ENCODE measurements at places on chromosomes 7 and 10.
A peak's percentile ranks its signal among the peaks of the same experiment; 100 is the strongest.

GRCh38 chr7:25753837-25754236, 398.2 kb upstream of the NFE2L3 start:
- H3K27me3 ChIP-seq: no peaks in the 10 kb centered on the region
- H3K27ac ChIP-seq: peak overlapping the region; percentile 94
- H3K4me3 ChIP-seq: no peak overlapping the region
- no peaks in the 10 kb centered on the region for H3K36me3 ChIP-seq

DNA sequence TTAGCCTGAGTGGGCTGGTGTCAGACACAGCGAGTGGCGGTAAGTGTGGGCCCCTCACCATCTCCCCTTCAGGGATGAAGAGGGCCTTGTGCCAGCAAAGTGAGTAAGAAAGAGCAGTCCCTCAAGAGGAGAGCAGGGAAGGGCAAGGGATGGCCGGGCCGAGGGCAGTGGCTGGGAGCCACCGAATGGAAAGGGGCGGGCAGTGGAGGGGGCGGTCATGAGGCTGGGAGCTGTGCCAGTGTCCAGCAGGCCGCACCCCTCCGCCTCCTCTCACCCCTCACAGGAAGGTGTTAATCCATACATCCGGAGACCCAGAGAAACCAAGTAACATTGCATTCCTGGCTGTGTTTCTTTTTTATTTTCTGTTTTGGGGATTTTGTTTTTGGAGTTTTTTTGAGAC, 28.6 kb upstream of the RASGEF1A start:
- no peak for DNase-seq
- H3K4me3 ChIP-seq: no peak overlapping the region
- H3K27me3 ChIP-seq: no peaks in the 10 kb centered on the region
- no peaks in the 10 kb centered on the region for H3K4me1 ChIP-seq
- H3K27ac ChIP-seq: no peak overlapping the region
- H3K36me3 ChIP-seq: no peaks in the 10 kb centered on the region

DNA sequence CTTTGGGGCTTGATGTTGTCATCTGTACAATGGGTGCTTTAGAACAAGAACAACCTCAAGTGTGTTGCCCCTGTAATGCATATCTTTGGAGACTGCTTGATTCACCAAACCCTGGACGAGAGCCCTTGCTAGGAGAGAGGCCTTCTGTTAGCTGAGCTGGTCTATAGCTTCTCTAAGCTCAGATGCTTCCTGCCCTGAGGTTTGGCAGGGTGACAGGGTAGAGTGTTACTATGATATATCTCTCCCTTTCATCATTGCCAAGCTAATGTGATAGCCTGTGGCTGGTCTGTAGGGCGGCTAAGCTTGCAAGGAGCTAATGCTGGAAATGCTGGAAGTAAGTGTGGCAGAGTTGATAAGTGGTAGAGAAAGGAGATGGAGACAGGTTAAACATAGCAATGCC, 364.1 kb downstream of the RPS24 start:
- DNase-seq: no peak
- no peak overlapping the region for H3K4me3 ChIP-seq
- no peaks in the 10 kb centered on the region for H3K27me3 ChIP-seq
- H3K4me1 ChIP-seq: peaks cover 13% of the 10 kb centered on the region
- no peak overlapping the region for H3K27ac ChIP-seq

DNA sequence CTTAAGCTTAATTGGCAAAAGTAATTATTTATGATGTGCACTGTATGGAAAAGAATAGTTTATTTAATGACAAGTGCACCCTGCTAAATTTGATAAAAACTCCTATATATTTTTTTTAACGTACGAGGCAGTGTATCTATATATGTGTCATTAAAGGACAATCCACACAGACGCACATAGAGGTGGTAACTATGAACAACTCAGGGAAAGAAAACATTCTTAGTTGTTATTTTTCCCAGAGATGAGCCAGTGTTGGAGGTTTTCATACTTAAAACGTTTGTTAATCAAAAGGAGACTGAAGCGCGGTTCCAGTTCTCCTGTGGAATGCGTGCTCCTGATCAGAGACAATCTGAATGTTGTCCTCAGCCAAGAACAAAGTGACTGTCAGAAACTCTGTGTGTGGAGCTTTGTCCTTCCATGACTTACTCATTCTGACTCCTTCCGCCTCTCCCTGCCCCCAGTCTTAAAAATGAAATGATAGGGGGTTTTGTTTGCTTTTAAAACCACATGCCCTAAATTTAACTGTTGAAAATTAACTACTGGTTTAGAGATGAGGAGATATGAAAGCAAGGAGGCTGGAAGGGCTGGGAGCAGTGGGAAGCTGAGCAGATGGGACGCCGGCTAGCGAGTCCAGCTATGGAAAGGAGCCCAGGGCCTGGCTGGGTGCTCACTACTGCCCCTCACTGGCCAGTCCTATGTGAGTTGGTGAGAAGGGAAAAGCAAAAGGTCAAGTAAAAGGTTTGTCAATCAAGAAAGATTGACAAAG, 99.6 kb downstream of the SVIL start:
- no peak for DNase-seq
- peaks cover 9% of the 10 kb centered on the region for H3K4me1 ChIP-seq
- H3K4me3 ChIP-seq: no peak overlapping the region
- H3K36me3 ChIP-seq: no peaks in the 10 kb centered on the region
- H3K27me3 ChIP-seq: no peaks in the 10 kb centered on the region
- no peak overlapping the region for H3K27ac ChIP-seq

- no peak for DNase-seq
- H3K4me1 ChIP-seq: peaks cover 5% of the 10 kb centered on the region
- no peak overlapping the region for H3K4me3 ChIP-seq
- no peaks in the 10 kb centered on the region for H3K27me3 ChIP-seq
These were observed 60.3 kb upstream of the RAB11FIP2 start for GRCh38 chr10:118107040-118107439.

GRCh38 chr7:83655951-83656556, 7.1 kb upstream of the SEMA3E start:
- no peaks in the 10 kb centered on the region for H3K4me1 ChIP-seq
- no peaks in the 10 kb centered on the region for H3K27me3 ChIP-seq
- DNase-seq: no peak
- no peaks in the 10 kb centered on the region for H3K36me3 ChIP-seq
- H3K27ac ChIP-seq: no peak overlapping the region

DNA sequence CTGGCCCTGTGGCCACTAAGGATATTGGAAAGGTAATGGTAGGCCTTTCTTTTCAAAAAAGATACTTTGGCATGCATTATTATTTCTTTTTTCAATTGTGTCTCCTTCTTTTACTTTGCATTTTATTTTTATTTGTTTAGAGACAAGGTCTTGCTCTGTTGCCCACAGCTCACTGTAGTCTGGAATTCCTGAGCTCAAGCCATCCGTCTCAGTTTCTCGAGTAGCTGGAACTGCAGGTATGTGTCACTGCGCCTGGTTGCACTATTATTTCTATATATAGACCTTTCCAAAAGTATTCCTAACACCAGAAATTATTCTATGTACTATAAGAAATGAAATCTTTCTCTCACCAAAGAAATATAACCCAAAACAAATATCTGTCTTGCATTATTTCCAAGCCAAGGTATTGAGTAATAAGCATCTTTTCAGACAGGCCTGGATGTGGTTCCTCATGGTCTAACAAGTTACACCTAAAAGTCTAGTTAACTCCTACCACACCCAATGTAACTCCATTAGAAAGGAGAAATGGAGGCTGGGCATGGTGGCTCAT, 500.8 kb upstream of the ANKRD30A start:
- no peaks in the 10 kb centered on the region for H3K4me1 ChIP-seq
- no peak overlapping the region for H3K27ac ChIP-seq
- H3K36me3 ChIP-seq: no peaks in the 10 kb centered on the region
- no peak for DNase-seq
- H3K4me3 ChIP-seq: no peak overlapping the region

DNA sequence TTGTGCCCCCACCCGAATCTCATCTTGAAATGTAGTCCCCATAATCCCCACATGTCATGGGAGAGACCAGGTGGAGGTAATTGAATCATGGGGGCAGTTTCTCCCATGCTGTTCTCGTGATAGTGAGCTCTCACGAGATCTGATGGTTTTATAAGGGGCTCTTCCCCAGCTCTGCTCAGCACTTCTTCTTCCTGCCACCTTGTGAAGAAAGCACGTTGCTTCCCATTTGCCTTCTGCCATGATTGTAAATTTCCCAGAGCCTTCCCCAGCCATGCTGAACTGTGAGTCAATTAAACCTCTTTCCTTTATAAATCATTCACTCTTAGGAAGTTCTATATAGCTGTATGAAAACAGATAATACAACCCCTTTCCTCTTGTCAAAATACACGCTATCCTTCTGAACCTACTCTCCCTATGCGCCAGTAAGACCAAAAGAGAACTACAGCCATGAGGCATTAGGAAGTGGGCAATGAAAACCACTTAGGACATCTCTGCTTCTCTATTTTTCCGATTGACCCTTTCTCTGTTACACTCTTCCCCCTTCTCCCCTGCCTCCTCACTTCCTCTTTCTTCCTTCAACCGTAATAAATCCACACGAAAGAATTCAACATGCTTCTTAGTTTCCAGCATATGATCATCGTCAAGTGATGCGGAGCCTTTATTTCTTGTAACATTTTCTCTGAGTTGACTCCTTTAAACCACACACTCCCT, 101.2 kb upstream of the WDR11 start:
- H3K36me3 ChIP-seq: no peaks in the 10 kb centered on the region
- DNase-seq: no peak
- no peak overlapping the region for H3K4me3 ChIP-seq
- H3K27me3 ChIP-seq: no peaks in the 10 kb centered on the region
- H3K27ac ChIP-seq: no peak overlapping the region
- H3K4me1 ChIP-seq: no peaks in the 10 kb centered on the region

Measured in neuronal stem cell (in vitro differentiated cells).